ENCODE measurements at places on chromosomes 6 and 20.

DNA sequence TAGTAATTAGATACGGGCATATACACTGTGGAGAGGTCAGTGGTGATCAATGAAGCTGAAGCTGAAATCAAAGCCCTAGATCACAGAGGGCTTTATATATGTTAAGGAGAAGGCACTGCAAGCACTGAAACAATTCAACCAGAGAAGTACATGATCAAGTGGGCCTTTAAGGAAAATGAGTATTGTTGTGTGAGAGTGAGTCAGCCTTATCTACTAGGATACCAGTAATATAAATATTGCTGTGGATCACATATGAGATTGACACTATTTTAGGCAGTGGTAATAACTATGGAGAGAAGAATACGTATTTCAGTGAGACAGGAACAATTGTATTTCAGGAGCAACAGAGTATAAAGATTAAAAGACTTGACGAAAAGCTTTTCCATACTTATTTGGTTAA, 1172.2 kb upstream of the GJE1 start:
- no peak for DNase-seq

- no peak for DNase-seq
Measured at GRCh38 chr6:112352607-112353006, 5.5 kb downstream of the RFPL4B start.

DNA sequence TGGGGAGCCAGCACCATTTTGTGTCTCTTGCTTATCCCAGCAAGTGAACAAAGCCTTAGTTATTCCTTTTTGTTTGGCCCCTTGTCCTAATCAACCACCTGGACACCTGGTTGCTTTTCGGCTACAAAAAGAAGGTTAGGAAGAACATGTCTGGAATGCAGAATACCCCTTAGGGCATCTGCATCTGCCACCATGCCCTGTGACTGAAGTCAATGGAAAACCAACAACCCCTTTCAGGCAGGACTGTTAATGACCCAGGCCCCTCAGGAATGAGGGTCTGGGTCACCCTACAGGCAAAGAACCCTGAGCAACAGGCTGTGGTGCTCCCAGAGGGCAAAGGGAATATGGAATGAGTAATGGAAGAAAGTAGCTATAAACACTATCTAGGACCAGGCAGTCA, 78.5 kb downstream of the PDE10A start:
- no peak for DNase-seq

GRCh38 chr20:21571841-21572690, 58.2 kb upstream of the NKX2-2 start:
- DNase-seq = no peak

- DNase-seq = no peak
Measured at GRCh38 chr20:62374331-62375152, 7.4 kb upstream of the LAMA5 start.

DNA sequence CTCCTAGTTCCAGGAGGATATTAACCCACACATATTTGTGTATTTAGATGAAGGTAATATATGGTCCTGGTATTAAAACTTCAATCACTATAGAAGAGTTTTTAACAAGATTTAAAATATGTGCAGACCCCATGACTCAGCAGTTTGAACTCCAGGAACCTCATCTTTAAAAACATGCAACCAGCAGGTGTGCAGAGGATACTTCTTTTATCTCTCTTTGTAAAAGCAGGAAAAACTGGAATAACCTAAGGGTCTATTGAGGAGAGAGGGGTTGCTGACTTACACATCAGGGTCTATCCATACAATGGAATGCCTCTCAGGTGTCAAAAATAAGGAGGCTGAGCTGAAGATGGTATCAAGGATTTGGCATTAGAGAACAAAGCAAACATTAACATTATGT, 36.9 kb upstream of the TFAP2C start:
- DNase-seq = no peak

DNA sequence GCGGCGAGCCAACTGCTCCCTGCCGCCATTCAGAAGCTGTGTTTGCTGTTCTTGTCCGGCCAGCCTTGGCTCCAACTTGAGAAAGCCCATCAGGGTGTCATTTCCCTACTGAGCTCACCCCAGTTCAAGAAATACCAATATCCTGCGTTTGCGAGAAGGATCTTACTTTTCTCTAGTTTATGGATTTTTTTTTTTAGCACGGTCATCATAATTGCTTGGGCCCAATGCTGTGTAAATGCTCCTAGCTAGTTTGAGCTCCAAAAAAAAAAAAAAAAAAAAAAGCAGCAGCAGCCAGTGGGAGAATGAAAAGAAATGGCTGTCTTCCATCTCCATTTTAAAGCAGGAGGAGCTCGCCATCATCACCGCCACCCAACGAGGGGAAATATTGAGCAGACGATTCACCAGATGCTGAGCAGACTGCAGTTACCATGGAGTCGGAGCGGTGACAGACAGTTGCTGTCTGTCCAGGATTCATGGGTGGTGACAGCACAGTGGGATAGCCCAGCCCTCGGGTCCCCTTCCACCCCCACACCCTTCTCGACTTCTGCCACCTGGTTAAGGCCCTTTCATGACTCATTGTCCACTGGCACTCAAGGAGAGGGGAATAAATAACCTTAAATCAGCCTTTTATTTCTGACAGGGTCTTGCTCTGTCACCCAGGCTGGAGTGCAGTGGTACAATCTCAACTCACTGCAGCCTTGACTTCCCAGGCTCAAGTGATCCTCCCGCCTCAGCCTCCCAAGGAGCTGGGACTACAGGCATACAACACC, 132.4 kb upstream of the SNX9 start:
- no peak for DNase-seq

DNA sequence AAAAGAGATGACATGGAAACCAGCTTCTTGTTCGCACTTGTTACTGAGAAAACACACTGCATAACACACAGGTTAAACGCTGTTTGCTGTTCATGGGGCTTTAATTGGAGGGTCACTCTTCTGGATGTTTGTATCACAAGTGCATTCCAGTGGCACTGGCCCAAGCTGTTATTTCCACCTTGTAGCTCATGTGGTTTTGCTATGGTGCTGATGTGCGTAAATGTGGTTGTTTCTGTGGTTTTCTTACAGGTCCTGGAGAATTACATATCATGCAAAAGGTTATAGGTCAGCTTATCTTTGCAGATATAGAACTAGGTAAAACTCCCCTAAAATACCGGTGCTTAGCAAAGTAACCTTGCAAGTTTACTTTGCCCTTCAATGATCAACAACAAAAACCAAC, 89.3 kb upstream of the AHI1 start:
- no peak for DNase-seq

- DNase-seq = peak; percentile 57
Measured at GRCh38 chr6:144064402-144065212, 30.8 kb downstream of the SF3B5 start.

- no peak for DNase-seq
Measured at GRCh38 chr6:38480036-38480435, 159.7 kb downstream of the BTBD9 start.

GRCh38 chr20:16262594-16262993, 310.7 kb downstream of the KIF16B start:
- no peak for DNase-seq

DNA sequence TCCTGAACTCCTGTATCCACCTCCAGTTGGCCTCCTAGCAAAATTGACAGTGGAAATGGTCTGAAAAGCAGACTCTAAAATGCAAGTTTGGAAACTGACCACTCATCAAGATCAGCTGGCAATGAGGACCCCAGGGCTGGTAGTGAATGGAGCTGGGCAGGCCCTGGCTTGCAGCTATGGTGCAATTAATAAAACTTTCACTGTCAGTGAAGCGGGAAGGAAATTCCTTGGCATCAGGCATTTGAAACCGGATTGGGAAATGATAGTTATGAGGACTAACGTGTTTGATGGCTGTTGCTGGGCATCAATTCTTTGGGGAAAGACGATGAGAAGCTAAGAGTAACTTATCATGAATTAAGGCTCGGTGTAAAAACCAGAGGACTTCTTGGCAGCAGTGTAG, 19.1 kb downstream of the SIRPB1 start:
- no peak for DNase-seq

GRCh38 chr6:8738951-8739350, 303.6 kb upstream of the SLC35B3 start:
- DNase-seq = no peak

Data from activated T-helper 1 cell treated with anti-CD3 and anti-CD28 coated beads, Interleukin-2, amount 50 U/mL, for 16 hours (primary cell).